Hair follicle dermal papilla cell (primary cell): ENCODE measurements at places on chromosomes 5 and 9. TPM values are rescaled to one million over a fixed set of nuclear protein-coding genes. Genes with fewer than 3 reads are reported as not detected.

Gene C9orf153
- total RNA-seq = 0.16 and 0.24 TPM in 2 replicates

Gene ELAVL2
- total RNA-seq = under 0.01 and 0.16 TPM in 2 replicates

Gene GABRA6
- total RNA-seq = not detected in 2 replicates

Gene IL7R
- total RNA-seq = 12.0 and 13.2 TPM in 2 replicates

Gene MCTP1
- total RNA-seq = 2.3 and 3.4 TPM in 2 replicates

Gene FOXD4L3
- 0.49 TPM in 1 of 2 replicates, not detected in the other for total RNA-seq

Gene EFNA5
- total RNA-seq = 10.3 and 11.7 TPM in 2 replicates

Gene EDIL3
- 70.1 and 120 TPM in 2 replicates for total RNA-seq

Gene TAF11L14
- not detected in 2 replicates for total RNA-seq

Gene ANKRD33B
- total RNA-seq = 3.4 and 7.0 TPM in 2 replicates

Gene IL3
- not detected in 2 replicates for total RNA-seq

Gene MAMDC2
- 9.9 and 27.4 TPM in 2 replicates for total RNA-seq

Gene CMBL
- total RNA-seq = 6.7 and 8.7 TPM in 2 replicates

Gene PDCD1LG2
- 20.1 and 21.5 TPM in 2 replicates for total RNA-seq

Gene TRPM3
- total RNA-seq = 14.9 and 22.0 TPM in 2 replicates

Gene PCDHGA7
- 7.2 and 7.5 TPM in 2 replicates for total RNA-seq

Gene HAVCR2
- total RNA-seq = 0.16 and 0.36 TPM in 2 replicates

Gene HBEGF
- total RNA-seq = 2.8 and 3.3 TPM in 2 replicates

Gene SPACA9
- total RNA-seq = 4.4 and 6.7 TPM in 2 replicates

Gene SLC23A1
- not detected in 2 replicates for total RNA-seq

Gene SPATA31E1
- not detected in 2 replicates for total RNA-seq
